ENCODE measurements at places on chromosomes 1 and 21.

GRCh38 chr1:38077523-38078147 lies 31.0 kb upstream of the POU3F1 start:
- DNase-seq, result peak; percentile 16

GRCh38 chr1:235632506-235633401 lies 16.8 kb downstream of the GNG4 start:
- peak; percentile 84 for DNase-seq

DNA sequence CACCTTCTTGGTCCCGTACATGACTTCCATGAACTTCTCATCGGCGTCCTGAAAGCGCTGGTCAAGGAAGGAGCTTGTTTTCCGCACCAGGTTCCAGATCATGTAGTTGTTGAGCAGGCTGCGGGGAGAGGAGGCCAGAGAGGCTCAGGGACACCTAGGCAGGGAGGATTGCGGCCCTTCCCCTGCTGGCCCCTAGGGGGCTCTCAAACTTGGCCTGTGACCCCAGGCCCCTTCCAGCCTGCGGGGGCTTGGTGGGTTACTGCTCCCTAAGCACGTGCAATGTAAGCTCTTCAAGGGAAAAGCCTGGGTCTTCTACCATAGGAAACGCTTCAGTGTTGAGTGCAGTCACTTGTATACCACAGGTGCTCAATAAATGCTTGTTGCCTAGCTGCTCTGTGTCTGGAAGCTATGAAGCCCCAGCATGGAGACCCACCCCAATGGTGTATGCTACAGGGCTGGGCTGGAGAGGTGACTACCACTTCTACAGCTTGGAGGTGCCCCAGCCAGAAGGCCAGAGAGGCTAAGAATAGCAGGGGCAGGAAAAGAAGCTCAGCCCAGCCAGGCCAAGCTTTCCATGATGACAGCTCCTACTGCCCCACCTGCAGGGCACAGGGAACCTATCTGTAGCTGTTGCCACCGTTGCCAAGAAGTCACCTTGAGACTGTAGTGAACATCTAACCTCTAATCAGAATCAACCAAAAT lies 45.1 kb downstream of the ECE1 start:
- no peak for DNase-seq

DNA sequence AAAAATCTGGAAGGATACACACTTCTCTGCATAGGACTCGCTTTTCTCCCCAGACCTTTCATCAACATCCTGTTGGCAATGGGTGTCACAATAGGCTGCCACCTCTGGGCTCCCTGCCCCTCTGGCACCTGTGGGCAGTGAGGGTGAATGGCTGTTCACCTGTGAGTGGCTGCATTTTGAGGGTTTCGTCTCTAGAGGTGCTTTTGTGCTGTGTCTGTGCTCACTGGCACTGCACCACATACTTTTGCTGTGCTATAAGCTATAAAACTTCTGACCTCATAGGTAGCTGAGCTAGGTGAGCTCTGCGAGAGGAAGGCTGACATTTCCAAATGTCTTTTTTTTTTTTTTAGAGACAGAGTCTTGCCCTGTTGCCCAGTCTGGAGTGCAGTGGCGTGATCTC lies 35.9 kb downstream of the SLC30A1 start:
- DNase-seq, result no peak

GRCh38 chr1:93585059-93585966 lies 96.3 kb downstream of the BCAR3 start:
- no peak for DNase-seq

GRCh38 chr1:21572221-21572620 lies 63.0 kb downstream of the ALPL start:
- no peak for DNase-seq

- no peak for DNase-seq
These were observed 240.1 kb downstream of the NPHP4 start for GRCh38 chr1:5751833-5752745.

GRCh38 chr1:33515112-33515511 lies 42.7 kb downstream of the ZSCAN20 start:
- no peak for DNase-seq

GRCh38 chr1:221625026-221625425 lies 116.9 kb downstream of the DUSP10 start:
- DNase-seq, result no peak

DNA sequence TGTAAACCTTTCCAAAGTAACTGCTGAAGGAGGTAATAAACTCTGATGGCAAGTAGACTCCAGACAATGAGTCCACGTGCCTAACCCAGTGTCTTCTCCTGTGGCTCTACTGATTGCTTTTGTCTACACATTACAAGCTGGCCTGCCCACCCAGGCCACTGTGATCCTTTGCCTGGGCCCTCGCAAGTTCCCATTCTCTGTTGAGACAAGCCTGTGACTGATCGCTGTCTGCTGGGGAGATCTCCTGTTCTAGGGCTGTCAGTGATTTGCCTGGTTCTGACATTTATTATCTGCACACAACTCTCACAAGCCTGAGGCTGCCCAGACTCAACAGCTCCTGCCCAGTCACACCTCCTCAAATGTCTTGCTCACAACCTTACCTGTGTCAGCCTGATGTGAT lies 81.4 kb downstream of the CYYR1 start:
- DNase-seq, result peak; percentile 47

DNA sequence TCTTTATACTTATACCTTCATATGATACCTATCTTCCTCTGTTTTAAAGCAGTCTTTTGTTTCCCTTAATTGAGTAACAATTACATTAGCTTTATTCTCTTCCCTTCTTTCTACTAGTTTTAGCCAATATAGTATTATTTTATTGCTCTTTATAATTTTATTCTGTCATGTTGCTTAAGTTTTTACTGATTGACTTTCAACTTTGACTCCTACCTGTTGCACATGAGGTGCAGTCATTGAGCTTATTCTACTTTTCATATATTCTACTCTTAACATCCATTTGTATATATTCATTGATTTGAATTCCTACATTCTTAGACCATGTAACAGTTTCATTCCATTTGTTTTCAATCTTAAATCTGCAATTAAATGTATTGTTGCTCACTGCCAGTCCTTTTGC lies 49.2 kb downstream of the AGO3 start:
- no peak for DNase-seq

- DNase-seq, result peak; percentile 64
These were observed 144.6 kb downstream of the PLPP3 start for GRCh38 chr1:56434740-56435139.

GRCh38 chr1:82086739-82087138 lies 286.0 kb downstream of the ADGRL2 start:
- no peak for DNase-seq

- no peak for DNase-seq
These were observed 360.2 kb downstream of the DISC1 start for GRCh38 chr1:231986631-231987336.
